ENCODE measurements at places on chromosomes 6 and 20. TPM values are rescaled to one million over a fixed set of nuclear protein-coding genes. Genes with fewer than 3 reads are reported as not detected.

- no peak for DNase-seq
Observed at GRCh38 chr6:139153855-139154254, 19.0 kb downstream of the HECA start.

GRCh38 chr6:138586638-138587037 is 87.3 kb upstream of the NHSL1 start:
- DNase-seq, result no peak

TSPO2 gene
- total RNA-seq, result 0.53 TPM

SLC17A9 gene
- total RNA-seq, result 3.8 TPM

SLC16A10 gene
- 3.1 TPM for total RNA-seq

CNR1 gene
- 3.5 TPM for total RNA-seq

Data from sciatic nerve (tissue), 2 donors.